ENCODE measurements at places on chromosomes 7 and 10.

DNA sequence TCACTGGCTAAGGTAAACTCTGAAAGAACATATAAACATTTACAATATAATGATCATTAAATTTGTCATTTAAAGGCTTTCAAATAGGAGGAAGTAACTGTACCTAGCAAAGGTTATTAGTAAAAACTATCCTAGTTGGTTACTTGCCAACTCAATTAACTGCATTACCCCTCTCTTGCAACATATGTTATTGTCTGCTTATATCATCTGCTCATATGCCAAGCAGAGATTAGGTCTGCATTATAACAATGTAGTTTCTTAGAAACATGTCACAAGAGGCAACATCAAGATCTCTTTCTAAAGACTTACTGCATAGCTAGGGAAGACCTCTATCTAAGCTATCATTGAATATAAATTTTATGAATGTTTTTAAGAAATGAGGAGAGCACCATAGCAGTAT lies 132.5 kb downstream of the RELN start:
- DNase-seq, result no peak

DNA sequence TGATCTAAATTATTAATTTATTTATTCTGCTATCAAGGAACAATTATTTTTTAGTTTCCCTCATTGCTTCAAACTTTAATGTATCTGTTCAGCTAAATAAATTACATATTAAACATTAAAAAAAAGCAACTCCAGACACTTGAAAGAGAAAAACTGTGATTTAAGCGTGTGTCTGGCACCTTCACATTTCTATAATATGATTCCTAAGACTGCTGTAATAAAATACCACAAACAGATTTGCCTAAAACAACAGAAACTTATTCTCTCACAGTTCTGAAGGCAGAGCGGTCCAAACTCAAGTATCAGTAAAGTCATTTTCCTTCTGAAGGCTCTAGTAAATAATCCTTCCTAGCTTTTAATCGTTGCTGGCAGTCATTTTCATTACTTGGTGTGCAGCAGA lies 580.4 kb upstream of the KCND2 start:
- DNase-seq, result no peak

DNA sequence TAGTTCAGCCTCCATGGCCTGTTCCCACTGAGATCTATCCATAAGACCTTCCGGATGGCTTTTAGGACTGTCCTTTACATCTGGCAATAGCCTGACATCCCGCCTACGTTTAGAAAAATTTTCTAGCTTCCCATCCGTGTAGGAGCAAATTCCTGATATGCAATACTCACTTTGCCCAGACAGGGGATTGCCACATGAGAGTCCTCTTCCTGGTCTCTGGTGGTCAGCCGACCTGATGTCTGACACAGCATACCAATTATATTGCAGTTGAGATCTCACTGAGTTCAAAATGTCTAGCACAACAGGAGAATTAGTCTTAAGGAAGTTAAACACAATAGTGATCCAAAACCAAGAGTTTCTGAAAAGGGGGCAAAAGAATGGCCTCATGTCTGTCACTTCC lies 9.4 kb upstream of the ETV1 start:
- DNase-seq, result no peak

DNA sequence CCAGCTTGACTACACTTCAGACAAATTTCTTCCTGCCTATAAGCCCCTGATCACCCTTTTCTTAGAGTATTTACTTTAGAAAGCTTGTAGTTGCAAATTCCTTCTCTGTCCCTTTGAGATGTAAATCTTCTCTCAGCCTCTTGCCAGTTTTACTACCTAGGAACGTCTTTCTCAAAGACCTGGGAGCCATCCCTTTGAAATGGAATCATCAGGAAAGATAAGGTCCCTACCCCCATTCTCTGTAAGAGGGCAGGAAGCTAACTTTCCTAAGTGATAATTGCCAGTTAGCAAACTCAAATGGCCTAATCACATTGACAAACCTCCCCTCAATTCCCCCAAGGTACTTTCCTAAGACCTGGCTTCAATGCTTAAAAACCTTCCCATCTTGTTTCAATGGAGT lies 304.5 kb downstream of the MDFIC start:
- no peak for DNase-seq

- DNase-seq, result no peak
Measured at GRCh38 chr10:8581521-8582225, 527.2 kb downstream of the GATA3 start.
